IPS DF 6.9 (cell line): ENCODE measurements at places on chromosomes 4 and X.

DNA sequence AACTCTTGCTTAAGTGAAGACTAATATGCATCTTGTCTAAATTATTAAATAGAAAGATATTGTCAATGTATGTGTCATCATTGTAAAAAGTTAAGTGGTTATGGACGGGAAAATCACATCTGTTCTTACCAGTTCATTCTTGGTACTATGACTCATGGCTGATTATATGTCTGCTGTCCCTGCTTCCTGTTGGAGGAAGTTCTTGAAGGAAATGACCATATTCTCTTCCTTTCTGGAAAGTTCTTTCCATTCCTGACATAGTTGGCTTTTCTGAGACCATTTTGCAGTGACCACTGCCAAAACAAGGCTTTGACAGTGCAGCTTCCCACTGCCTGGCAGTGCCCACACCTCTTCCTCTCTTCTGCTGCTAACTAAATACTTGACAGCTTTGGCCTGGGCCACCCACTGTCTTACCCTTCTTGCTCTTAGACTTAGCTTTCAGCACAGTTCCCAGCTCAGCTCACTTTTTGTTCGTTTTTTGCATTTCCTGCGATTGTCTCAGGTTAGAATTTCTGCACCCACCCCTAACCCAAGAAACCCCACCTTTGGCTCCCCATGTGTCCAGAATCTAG lies 13.2 kb upstream of the CLDN24 start:
- DNase-seq: no peak

DNA sequence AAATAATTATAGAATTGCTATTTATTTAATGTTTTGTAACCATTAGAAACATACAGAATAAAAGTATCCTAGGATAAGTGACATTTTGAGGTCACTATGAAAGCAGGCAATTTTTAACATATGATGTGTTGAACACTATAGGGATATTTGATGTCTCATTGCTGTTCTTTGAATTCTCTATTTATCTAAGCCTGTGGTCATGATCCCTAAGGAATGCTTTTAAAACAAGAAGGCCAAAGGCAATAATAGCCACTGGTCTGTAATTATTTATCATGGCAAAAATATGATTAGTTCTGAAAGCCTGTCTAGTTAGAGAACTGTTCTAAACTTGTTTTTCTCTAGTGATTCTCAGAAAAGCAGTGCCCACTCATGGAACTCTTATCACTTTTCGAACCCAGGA lies 186.6 kb downstream of the RPA4 start:
- no peak for DNase-seq

DNA sequence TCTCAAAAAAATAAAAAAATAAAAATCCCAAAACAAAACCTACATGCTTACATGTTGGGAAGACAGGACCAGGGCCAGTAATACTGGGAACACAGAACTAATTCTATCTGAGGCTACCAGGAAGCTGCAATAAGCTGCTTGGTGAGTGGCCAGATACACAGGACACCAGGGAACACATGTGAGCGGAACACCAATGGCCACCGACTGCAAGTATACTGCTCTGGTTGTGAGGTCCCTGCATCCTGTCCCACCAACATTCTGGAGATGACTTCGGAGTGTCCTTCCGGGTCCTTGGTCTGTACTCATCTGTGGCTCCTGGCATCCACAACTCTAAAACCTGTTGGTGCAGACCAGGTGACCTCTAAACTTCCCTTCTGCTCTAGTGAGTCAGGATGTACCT lies 2.7 kb downstream of the TNIP2 start:
- no peak for DNase-seq

- no peak for DNase-seq
Measured at GRCh38 chrX:151815398-151815797, 80.9 kb downstream of the CNGA2 start.

- DNase-seq: no peak
Measured at GRCh38 chr4:3520276-3520675, 11.9 kb downstream of the LRPAP1 start.

DNA sequence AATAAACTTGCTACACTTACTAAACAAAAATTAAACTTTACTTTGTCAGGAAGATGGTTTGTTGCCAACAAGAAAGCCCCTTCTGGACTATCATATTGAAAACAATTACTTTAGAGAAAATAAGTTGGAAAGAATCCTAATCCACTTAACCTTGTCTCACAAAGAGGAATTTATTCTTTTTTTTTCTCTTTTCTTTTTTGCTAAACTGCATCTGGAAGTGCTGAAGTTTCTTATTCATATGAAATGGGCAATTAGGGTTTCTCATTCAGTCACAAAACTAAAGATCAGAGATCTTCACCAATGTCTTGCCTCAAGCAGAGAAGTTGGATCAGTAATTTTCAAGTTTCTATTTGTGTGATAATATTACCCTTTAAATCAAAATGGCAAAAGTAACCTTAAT lies 234.9 kb upstream of the AMOT start:
- DNase-seq: no peak

DNA sequence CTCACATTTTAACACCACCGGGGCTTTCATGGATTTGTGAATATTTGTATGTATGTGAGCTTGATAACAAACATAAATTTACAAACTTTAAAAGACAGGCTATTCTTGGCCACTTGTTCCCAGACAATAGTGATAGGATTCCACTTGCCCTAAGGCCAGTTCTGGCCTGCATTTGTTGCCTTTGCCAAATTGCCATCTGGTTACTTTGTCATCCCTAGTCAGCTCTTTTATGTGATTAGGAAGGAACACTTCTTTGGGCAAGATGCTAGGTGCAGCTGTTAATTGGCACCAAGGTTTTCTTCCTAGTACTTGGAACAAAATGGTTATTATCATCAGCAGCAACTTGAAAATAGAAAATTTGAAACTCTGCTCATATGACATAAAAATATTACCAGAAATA lies 63.3 kb downstream of the CCSER1 start:
- no peak for DNase-seq

- no peak for DNase-seq
Measured at GRCh38 chr4:140019619-140020347, 134.2 kb downstream of the MAML3 start.

- no peak for DNase-seq
Measured at GRCh38 chrX:11364835-11365234, 71.6 kb downstream of the AMELX start.

GRCh38 chr4:78567500-78568060 lies 16.0 kb downstream of the ANXA3 start:
- no peak for DNase-seq

- DNase-seq: no peak
Measured at GRCh38 chr4:141248029-141248428, 27.3 kb downstream of the ZNF330 start.

- DNase-seq: no peak
Measured at GRCh38 chr4:1018147-1019020, 7.0 kb downstream of the FGFRL1 start.

- no peak for DNase-seq
Measured at GRCh38 chr4:76745240-76745639, 152.7 kb downstream of the SOWAHB start.

GRCh38 chrX:22959204-22959920 lies 40.4 kb upstream of the DDX53 start:
- DNase-seq: no peak

DNA sequence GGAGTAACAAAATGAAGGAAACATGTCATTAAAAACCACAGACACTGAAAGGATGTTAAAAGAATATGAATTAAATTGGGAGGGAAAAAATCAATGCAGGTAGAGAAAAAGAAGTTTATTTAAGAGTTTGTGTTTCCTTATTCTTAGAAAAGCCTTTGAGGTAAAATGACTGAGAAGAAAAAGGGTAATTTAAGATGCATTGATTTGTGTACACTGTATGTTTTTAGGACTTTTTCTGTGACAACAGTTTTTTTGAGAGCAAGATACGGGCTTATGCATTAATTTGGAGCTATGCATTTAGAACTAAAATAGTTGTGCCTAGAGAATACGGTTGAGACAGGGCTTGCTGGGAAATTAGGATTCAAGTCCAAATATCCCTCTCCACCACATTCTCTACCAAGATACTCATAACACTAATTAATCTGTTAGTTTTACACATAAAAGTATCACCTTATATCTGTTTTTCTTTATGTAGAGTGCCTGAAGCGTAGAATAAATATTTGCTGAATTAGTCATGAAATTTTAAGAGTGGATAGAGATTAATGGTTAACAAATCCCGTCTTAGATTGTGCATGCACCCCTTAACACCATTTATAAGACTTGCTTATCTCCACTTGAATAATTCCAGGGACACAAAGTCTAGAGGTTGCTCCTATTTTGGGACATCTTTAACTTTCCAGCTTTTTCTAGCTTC lies 232.5 kb downstream of the PCDH7 start:
- DNase-seq: no peak

- DNase-seq: peak; percentile 90
Measured at GRCh38 chr4:153083447-153083947, 120.7 kb upstream of the TRIM2 start.

GRCh38 chr4:165931741-165932140 lies 58.7 kb downstream of the TLL1 start:
- DNase-seq: no peak

DNA sequence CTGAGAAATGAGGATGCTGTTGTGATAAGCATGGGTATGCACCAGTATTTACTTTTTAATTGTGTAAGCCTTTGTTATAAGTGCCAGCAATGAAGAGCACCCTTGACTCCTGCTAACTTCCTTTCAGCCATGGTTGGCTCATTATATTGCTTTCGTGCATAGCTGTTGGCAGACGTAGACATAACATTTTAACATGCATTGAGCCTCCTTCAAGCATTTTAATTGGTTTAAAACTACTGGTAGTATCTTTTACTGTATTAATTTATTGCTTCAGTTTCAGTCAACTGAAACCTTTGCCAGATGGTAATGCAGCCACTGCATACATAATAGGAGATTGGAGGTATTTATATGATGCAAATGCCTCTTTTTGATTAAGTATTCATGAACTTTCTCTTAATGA lies 1285.4 kb downstream of the PCDH18 start:
- DNase-seq: no peak

- DNase-seq: no peak
Measured at GRCh38 chrX:13345438-13345837, 25.6 kb upstream of the ATXN3L start.

GRCh38 chrX:130330706-130331105 lies 9.0 kb upstream of the SLC25A14 start:
- no peak for DNase-seq

DNA sequence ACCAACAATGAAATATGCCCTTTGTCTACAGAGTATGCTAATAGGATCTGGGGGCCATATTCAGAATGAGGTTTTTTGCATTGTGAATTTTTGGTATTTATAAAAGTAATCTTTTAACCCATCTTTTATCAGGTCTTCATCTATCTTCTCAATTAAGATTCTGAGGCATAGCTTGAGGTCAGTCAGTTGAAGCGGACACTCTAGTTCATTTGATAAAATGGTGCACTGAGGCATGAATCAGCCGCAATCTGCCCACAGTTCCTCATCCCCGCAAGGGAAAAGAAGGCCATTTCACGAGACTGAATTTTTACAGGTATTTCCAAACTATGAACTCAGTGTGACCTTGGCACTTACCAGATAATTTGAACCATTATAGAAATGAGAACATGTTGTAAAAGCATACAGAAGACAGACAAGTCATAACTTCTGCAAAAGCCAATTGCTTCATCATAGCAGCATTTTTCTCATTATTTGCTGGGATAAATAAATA lies 19.3 kb upstream of the VCX2 start:
- no peak for DNase-seq

DNA sequence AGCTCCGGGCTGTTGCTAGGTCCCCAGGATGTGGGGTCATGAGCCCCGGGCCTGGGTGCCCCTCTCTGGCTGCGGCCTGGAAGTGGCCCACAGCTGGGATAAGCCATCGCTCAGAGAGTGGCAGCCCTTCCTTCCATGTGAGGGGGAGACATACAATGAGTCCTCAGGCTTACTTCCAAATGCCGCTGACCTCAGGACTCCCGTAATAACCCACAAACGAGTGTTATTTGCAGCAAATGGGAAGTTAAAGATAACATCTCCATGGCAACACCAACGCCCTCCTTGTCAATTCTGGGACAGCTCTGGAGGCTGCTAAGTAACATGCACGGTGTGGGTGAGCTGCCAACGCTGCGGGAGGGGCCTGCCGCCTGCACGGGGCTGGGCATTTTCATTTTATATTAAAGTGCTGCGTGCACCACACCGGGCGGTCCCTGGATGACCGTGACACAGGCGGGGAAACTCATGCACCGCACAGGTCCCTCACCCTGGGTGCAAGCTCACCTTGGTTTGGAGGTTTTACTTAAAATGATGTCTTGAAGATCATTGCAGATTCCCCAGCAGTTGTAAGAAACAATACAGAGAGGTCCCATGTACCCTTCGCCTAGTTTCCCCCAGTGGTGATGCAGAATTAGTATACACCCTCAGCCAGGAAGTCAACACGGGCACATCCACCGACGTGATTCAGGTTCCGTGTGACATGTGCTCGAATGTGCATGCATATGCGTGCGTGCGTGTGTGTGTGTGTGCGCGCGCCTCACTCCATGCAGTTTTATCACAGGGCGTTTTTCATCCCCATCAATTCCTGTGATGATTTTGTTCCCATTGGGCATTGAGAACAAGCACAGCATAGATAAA lies 79.4 kb downstream of the ABLIM2 start:
- DNase-seq: no peak

GRCh38 chrX:38882894-38883626 lies 81.8 kb downstream of the MID1IP1 start:
- no peak for DNase-seq

DNA sequence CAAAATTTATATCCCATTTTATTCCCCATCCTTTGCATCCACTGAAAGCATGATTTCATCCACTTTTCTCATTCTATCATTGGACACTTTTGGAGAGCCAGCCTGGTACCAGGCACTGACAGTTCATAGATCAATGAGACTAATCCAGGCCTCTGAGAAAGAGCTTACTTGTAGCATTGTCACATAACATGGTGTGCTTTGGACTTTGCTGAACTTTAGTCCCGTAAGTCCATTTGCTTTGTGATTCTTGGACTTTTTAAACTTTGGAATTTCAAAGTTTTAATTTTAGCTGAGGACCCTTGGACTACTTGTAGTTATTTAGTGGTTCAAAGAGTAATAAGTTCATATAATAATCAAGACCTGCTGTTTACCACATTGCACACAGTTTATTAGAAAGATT lies 11.5 kb downstream of the LIAS start:
- no peak for DNase-seq

GRCh38 chr4:156303708-156304107 lies 350.0 kb upstream of the CTSO start:
- DNase-seq: no peak
